CD4-positive, alpha-beta T cell treated with Interleukin-10 for 1 hour (primary cell): ENCODE measurements at places on chromosomes 3 and 15.
A peak's percentile ranks its signal among the peaks of the same experiment; 100 is the strongest.

GRCh38 chr15:52360229-52361203 lies 64.9 kb upstream of the MYO5C start:
- no peak for DNase-seq

GRCh38 chr3:45962033-45962432 lies 18.8 kb downstream of the CXCR6 start:
- DNase-seq = no peak

GRCh38 chr3:133442518-133442917 lies 42.7 kb downstream of the BFSP2 start:
- DNase-seq = no peak

DNA sequence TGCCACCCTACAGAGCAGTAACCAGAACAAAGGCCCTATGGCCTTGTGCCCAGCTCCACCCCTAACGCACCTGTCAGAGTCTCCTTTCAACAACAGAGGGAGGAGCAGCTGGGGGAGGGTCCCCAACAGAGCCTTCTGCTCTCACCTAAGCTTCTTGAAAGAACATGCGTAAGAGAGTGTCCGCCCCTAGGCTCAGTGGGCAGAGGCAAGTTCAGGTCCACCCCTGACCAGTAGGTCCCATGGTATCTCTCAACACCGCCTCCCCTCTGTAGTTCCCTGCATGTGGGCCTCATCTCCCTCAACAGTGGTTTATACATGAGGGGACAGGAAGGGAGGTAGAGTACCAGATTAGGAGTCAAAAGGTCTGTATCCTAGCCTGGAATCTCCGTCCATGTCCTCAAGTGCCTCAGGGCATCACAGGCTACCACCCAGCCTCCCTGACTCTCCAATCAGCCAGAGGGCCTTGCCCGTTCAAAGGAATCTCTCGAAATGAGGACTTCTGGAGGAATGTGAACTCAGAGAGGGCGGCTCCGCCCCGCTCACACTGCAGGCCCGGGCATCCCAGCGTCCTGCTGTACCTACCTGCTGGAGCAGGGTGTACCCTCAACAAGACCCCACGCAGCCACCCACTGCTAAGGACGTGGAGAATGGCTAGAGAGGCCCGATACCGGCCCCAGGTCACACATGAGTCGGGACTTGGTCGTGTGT lies 680 bp downstream of the POC1A start:
- no peak for DNase-seq

DNA sequence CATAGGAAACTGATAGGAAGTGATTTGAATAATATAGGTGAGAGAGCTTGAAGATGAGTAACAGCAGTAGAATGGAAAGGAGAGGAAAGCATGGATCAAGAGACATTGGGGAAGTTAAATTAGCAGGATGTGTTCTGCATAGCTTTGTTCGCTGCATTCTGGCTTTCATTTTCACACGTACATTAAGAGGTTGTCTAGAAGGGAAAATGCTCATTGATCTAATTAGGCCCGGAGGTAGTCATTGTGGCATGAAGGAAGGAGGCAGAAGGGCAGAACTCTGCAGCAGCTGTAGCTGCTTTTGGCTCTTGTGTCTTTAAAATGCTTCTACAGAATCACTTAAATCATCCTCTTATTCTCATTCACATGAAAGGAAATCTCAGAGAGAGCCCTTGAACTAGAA lies 40.3 kb downstream of the KCNAB1 start:
- peak; percentile 30 for DNase-seq

- no peak for DNase-seq
Measured at GRCh38 chr3:112477891-112478290, 21.4 kb downstream of the BTLA start.

GRCh38 chr3:148923592-148923991 lies 58.5 kb downstream of the CPA3 start:
- DNase-seq = no peak

GRCh38 chr3:111676211-111677006 lies 81.3 kb upstream of the ZBED2 start:
- no peak for DNase-seq
